Large intestine (tissue), 12 donors: ENCODE measurements at places on chromosomes 11 and 22.

DNA sequence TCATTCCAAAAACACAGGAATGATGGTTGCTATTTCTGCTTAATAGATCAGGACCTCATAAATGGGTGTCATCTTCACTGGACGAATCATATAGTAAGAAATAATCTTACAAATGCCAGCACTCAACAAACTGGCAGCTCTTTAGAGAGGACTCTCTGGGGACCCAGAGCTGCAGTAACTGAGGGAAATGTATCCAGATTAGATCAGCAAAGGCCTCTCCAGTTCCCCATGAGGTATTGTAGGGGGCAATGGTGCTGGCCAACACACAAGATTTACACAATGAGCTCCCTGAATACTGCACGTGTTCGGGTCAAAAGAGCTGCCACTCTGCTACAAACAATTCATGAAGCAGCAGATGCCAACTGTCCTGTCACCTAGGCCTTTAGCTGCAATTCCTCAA, 110.2 kb downstream of the RBFOX2 start:
- DNase-seq = no peak

DNA sequence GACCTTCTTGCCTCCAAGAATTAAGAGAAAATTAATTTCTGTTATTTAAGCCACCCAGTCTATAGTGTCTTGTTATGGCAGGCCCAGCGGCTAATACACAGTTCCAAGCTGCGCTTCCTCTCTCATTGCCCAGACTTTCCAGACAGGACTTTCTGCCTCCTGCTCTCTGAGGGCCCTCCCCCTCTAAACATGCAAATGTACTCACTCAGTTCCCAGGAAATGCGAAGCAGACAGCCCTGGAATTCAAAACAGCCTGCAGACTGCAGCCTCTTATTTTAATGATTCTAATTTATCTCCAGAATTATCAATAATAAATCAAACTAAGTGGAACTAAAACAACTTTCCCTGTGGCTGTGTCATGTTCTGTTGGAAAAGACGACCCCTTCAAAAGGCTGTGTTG, 115.5 kb upstream of the ISX start:
- peak; percentile 6 for DNase-seq

DNA sequence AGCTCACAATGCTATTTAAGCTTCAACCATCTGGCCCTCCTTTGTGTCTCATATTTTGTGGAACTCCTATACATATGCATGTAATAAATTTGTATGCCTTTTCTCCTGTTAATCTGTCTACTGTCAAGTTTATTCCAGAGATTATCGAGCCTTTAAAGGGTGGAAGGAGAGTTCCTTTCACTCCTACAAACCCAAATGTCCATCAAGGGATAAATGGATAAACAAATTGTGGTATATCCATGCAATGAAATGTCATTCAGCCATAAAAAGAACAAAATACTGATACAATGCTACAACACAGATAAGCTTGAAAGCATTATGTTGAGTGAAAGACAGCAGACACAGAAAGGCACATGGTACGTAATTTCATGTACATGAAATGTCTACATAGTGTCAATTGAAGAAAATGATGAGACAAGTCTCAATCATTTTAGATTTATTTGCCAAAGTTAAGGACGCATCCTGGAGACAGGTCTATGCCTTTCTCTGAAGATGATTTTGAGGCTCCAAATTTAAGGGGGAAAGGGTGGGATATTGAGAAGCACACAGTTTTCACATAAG, 17.7 kb upstream of the FEZ1 start:
- no peak for DNase-seq

- no peak for DNase-seq
These were observed 48.5 kb downstream of the MICAL2 start for GRCh38 chr11:12158909-12159308.

DNA sequence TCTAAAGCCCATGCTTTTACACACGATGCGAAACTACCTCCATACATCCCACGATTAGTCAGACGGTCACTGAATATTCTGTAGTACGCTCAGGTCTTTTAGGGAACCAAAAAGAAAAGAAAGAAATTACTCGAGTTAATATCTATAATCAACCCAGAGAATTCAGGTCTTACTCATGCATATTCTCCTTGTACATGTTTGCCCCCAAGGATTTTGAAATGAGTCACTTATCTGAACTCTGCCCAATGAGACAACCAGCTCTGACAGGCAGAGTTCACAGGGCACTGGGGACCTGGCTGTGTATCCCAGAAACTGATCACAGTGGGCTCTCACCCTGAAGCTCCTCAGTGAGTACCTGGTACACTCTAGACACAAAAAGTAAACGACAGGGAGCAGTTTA, 29.2 kb downstream of the RASSF10 start:
- no peak for DNase-seq

DNA sequence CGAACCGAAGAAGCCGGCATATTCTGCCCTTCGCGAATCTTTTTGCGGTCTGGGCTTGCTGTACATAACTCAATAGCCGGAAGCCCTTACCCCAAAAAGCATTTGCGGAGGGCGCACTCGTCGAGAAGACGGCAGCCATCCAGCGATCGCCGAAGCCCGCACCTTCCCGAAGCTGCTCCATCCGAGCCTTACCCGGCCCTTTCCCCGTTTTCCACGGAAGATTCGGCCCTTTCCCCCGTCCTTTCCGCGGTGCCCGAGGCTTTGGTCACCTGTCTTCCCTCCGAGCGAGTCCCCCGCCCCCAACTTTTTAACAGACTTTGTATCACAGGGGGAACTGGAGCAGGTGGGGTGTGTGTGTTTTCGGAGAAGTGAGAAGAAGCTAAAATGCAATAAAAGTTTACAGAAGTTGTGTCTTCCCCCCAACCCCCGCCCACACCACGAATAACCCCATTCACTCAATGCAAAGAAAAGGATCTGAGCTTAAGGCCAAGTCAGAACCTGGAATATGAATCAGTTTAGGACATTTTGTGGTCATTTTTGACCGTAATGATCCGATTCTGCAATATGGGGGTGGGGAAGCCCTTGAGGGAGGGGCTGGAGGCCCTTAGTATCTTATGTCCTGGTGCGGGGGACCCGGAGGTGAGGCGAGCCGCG, 99.0 kb upstream of the HSD17B12 start:
- DNase-seq = no peak

- DNase-seq = peak; percentile 55
These were observed 1.6 kb downstream of the NADSYN1 start for GRCh38 chr11:71454470-71455113.

DNA sequence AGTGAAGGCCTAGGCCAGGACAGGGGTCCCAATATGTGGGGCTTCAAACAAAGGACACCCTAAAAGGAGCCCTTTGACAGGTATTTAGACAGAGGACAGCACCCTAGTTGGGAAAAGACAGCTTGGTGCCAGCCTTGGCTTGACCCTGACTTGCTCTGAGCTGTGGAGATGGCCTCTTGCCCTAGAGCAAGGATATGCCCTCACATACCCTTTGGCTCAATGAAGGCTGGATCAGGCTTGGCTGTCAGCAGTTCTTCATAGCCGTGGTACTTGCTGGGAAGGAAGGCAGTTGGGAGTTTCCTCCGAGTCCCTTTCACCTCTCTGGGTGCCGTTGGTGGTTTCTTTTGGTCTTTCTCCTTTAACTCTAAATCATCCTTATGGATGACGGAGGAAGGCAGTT, 96.2 kb downstream of the RNF169 start:
- no peak for DNase-seq

- DNase-seq = peak; percentile 53
These were observed 22.3 kb upstream of the CHRM4 start for GRCh38 chr11:46413760-46414465.

DNA sequence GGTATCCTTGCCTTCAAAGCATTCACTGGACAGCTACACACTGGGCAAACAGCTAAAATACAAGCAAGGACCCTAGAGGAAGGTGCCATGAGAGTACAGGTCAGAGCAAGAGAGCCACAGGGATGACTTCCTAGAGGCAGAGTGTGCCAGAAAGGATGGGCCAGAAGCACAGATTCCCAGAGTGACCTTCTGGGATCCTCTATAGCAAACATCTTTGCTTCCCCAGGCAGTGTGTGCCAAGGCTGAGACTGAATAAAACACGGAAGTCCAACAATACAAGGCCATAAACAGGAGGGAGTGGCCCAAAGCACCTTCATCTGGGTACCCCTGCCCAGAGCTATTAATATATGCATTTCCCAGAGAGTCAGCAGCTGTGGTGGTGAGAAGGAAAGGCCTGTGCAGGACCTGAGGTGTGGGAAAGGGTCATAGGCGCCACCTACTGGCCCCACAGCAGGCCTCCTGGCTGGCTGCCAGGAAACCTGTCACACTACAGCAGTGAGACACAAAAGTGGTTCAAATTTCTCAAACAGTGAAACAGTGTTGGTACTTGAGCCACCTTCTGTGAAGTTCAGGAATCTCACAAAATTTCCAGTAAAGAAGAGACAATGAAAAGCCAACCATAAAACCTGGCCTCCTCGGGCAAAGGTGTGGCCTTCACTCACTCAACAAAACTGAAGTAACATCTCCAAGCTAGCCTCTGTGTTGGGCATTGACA, 20.3 kb downstream of the CLPB start:
- peak; percentile 69 for DNase-seq

DNA sequence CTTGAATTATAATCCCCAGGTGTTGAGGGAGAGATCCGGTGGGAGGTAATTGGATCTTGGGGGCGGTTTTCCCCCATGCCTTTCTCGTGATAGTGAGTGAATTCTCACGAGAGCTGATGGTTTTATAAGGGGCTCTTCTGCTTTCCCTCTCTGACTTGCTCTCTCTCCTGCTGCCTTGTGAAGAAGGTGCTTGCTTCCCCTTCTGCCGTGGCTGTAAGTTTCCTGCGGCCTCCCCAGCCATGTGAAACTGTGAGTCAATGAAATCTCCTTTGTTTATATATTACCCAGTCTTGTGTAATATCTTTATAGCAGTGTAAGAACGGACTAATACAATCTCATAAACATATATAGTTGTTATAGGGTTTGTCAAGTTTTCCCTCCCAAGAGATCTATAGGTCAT, 32.8 kb downstream of the KCNE3 start:
- peak; percentile 49 for DNase-seq

- DNase-seq = peak; percentile 16
These were observed 8.2 kb upstream of the USP2 start for GRCh38 chr11:119389611-119390254.

GRCh38 chr11:112783945-112784322, 177.3 kb upstream of the NCAM1 start:
- no peak for DNase-seq

- DNase-seq = no peak
These were observed 679 bp downstream of the SPCS2 start for GRCh38 chr11:74949753-74950137.

- DNase-seq = peak; percentile 64
These were observed 723 bp downstream of the CCDC89 start for GRCh38 chr11:85685125-85685819.

GRCh38 chr11:17077240-17077519, 287 bp downstream of the RPS13 start:
- no peak for DNase-seq
